ENCODE measurements at places on chromosomes 2 and 18. TPM values are rescaled to one million over a fixed set of nuclear protein-coding genes. Genes with fewer than 3 reads are reported as not detected.

The DHX57 gene
- total RNA-seq = 4.3 TPM

The PIK3C3 gene
- total RNA-seq = 24.1 TPM

The ALPG gene
- total RNA-seq = not detected

The SERPINB2 gene
- not detected for total RNA-seq

The RFTN2 gene
- total RNA-seq = 4.8 TPM

The ATP6V1B1 gene
- not detected for total RNA-seq

The PLA2R1 gene
- 9.3 TPM for total RNA-seq

The CD28 gene
- total RNA-seq = 4.0 TPM

The ITGB6 gene
- total RNA-seq = not detected

The MALL gene
- 38.5 TPM for total RNA-seq

The SNORC gene
- total RNA-seq = not detected

The G6PC2 gene
- total RNA-seq = not detected

GRCh38 chr2:71526141-71526540 is 72.8 kb downstream of the DYSF start:
- DNase-seq = no peak

DNA sequence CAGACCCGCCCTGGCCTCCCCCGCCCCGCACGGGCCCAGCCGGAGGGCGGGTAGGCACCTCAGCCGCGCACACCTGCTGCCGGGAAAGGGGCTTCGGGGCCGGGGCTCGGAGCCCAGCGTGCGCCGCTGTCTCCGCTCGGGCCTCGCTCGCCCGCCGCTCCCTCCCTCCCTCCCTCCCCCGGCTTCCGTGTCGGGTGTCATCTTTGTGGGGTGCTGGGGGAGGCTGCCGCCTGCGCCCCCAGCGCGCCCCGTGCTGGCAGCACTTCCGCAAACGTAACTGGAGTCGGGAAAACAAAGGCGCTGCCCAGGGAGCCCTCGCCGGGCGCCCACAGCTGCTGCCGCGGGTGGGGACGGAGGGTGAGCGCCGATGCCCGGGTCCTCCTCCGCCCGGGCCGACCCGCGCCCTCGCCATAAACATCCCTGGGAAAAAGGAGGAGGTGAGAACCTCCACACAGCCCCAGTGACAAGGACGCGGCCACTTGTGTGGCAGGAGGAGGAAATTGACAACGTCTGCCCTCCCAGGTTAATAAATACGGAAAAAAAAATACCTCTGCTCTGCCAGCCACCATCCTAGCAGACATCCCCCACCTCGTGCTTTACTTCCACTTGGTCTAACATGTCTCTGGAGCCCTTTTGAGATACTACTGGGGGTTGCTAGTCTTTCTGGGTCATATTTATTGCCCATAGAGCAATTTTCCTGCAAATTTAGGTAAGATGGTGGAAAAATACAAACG is 550 bp downstream of the MFSD6 start:
- DNase-seq = no peak

DNA sequence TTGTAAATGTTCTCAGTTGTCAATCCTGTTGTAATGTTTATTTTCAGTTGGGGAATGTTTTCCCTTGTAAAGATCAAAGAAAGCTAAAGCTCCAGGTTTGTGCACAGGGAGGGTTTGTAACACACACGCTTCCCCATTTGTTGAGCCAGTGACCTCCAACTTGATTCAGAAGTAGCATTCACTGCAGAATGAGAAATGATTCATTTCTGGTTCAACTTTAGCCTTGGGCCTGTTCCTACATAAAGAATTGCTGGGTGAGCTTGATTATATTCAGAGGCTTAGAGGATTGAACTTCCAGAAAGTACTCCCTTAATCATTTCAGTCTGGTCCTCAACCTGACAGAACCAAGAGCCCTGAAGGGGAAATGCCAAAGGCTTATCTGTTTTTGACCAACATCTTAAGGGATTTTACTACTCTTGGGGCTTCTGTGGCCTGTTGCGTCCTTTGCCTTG is 70.6 kb upstream of the CAVIN2 start:
- DNase-seq = no peak

- DNase-seq = no peak
These were observed 24.7 kb downstream of the RNF103 start for GRCh38 chr2:86598966-86599365.

GRCh38 chr2:36805635-36806224 is 109.2 kb downstream of the VIT start:
- no peak for DNase-seq

GRCh38 chr2:95115418-95115817 is 6.2 kb downstream of the MRPS5 start:
- no peak for DNase-seq

GRCh38 chr2:36741188-36741837 is 44.8 kb downstream of the VIT start:
- no peak for DNase-seq

DNA sequence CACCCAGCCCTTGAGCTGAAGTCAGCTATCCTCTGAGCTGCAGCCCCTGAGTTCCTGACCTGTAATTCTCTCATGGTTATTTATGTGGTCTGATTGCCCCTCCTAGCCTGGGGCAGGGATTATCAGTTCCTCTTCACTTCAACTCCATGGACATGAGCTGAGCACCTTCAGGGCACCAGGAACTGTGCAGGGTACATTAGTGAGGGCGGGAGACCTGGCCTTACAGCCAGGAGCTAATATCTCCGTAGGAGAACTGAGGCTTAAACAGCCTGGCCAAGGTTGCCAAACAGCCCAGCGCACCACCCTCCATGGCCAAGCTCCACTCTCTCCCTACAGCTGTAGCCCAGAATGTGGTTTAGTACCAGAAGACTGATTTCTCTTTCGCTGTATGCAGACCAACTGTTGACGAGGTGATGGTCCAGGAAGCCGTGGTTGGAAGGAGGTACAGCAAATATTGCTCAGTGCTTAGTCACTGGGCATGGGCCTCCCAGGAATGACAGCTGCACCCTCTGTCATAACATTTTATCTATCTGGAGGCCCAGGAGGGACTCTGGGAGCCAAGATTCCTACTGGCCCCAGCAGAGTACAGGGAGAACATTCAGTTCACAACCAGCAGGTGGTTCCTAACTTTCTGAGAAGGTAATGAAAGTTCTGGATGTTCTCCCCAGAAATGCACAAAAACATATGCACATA is 228.7 kb upstream of the SIX2 start:
- DNase-seq = no peak

DNA sequence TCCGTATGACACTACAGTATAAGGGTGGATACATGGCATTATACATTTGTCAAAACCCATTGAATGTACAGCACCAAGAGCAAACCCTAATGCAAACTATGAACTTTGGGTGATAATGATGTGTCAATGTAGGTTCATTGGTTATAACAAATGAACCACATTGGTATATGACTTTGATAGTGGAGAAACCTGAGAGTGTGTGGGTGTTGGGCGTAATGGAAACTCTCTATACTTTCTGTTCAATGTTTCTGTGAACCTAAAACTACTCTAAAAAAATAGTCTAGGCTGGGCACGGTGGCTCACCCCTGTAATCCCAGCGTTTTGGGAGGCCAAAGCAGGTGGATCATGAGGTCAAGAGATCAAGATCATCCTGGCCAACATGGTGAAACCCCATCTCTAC is 6.5 kb upstream of the ACTG2 start:
- no peak for DNase-seq

- DNase-seq = no peak
These were observed 31.3 kb downstream of the ANXA4 start for GRCh38 chr2:69773206-69773605.

GRCh38 chr2:15940661-15941480 is 521 bp downstream of the MYCN start:
- DNase-seq = no peak

GRCh38 chr18:61993831-61994230 is 101.0 kb upstream of the RNF152 start:
- DNase-seq = no peak

DNA sequence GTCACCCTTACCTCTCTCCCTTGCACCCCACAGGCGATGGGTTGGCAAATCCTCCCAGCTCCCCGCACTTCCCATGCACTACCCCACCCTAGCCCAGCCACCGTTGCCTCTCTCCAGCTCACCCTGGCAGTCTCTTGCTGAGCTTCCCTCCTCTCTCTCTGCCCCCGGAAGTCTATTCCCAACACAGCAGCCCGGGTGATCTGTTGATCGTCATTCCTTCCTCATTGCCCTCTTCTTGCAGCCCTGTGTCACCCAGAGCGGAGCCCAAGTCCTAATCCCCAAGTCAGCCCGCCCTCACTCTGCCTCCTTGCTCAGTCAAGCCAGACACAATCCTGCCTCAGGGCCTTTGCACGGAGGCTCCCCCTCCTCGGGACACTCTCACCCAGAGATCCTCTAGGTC is 55.2 kb downstream of the CIB4 start:
- DNase-seq = no peak
